Left renal cortex interstitium (tissue), 4 donors: ENCODE measurements at places on chromosomes 5 and 9.

- DNase-seq, result no peak
Measured at GRCh38 chr5:84017523-84018172, 297.0 kb upstream of the HAPLN1 start.

GRCh38 chr9:117315236-117315635 is 99.6 kb downstream of the ASTN2 start:
- no peak for DNase-seq

DNA sequence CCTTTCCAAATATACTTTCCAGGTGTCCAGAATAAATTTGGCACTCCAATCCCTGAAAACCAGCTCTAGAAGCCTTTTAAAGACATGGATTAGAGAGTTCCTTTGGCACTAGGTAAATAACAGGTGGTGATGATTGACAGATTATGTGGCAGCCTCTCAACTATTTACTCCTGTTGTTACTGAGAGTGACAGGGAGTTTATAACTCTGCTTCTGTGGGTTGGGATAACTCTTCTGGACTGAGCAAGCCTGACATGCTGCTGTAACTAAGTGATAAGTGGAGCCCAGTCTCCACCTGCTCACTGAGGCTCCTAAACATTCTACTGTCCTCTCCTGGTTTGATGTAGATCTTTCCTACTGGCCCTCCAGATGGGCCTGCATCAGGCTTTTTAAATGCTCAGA is 693.2 kb upstream of the FTMT start:
- DNase-seq, result no peak

DNA sequence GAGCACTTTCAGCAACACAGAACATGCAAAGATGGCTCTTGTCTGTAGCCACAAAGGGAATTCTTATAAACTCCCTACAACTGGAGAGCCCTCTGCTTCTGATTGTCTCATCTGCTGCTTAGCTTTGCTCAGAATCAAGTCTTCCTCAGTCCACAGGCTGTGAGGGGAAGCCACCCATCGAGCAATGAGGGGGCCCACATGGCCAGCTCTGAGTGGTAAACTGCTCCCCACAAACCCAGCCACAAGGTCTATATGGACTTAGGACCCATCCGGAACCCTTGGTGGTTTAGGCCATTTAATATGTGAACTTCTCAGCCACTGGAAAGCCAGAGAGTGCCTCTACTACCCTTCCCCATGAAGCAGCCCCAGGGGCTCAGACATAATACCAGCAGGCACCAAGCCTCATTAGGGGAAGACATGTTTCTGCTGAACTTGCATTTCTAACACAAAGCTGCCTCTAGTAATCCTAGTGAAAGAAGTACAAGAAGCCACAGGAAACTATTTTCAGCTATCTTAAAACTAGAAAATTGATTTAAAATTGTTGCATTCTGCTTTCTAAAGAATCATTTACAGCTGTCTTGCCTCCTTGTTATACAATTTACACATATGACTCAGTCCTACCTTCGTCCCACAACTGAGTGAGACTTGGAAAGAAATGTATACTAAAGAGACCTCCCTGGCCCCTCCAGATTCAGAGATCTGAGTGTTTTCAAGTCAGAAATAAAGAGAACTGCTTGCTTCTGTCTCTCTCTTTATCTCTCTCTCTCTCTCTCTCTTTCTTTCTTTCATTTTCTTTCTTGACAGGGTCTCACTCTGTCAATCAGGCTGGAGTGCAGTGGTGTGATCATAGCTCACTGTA is 90.2 kb downstream of the ESM1 start:
- no peak for DNase-seq

DNA sequence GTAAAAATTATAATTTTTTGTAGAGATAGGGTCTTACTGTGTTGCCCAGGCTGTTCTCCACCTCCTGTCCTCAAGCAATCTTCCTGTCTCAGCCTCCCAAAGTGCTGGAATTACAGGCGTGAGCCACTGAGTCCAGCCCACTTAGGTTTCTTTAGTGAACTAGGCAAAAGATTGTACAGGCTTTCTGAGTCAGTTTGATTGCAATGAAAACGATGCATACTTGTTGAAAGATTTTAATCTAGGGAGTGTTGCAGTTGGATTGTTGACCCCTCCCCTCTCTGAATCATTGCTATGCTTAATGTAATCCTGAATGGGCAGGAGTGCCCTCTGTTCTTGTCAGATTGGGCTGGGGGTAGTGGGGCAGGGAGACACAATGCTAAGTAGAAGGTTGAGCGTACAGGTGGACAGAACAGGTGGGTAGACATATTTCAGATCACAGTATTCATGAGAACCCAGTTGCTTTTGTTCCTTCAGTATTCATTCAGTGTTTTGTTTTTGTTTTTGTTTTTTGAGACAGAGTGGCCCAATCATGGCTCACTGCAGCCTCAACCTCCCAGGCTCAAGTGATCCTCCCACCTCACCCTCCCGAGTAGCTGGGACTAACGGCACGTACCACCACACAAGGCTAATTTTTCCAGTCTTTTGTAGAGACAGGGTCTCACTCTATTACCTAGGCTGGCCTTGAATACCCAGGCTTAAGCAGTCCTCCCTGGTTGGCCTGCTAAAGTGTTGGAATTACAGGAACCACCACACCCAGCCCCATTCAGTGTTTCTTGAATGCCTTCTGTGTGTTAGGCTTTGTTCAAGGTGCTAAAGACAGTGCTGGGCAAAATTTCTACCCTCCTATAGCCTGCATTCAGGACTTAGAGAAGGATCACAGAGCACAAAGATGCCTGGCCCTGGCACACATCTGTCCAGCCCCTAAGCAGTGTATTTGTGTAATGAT is 70.1 kb downstream of the KIAA1958 start:
- DNase-seq, result no peak

DNA sequence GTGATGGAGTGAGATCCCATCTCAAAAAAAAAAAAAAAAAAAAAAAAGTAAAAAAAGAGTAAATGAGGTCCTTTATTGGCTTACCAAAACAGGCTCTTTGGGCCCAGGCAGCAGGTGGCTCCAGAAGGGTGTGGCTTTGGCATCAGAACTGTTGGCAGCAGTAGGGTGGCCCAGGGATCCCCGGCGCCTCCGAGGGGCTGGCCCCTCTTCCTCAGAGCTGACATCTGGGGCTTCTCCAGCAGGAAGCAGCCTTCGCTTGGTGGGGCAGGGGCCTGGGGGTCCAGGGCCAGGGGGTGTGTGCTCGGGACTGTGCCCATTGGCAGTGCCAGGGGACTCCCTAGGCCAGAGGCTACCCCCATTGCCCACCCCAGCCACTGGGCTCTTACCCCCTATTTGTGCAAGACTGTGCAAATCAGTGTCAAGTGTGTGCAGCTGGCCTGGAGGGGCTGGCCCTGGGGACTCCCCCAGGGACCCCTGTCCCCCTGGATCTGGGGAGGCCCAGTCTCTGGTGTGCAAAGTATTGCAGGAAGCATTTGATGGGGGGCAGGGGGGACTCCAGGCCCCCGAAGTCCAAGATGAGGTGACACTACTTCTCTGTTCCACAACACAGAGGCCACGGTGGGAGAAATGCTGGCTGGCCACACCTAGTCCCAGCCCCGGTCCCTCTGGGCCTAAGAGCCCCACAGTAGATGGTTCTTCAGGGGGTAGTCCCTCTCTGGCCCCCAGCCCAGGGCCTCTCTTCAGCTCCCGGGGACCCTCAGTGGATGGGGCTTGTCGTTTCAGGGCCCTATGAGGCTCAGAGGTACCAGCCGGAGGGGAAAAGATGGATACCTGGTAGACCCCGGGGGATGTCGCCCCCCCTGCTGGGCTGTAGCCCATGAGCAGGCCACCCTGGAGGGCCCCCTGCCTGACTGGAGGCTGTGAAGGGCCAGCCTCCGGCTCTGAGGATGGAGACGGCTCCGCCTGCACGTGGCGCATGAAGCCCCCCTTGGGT is 4.7 kb upstream of the STOML2 start:
- DNase-seq, result no peak

DNA sequence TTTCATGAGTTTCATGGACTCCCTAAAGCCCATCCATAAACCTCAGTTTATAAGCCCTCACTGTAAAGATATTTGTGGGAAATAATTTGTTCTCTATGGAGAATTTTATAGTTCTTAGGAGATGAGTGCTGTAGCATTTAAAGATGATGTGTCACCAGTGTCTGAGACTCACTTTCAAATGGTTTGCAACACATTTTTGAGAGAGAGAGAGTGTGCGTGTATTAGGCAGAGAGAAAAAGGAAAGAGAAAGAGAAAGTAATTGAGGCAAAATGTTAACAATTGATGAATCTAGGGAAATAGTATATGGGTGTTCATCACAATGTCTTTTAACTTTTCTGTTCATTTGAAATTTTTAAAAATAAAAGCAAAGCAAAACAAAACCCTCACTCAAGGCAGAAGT is 479.0 kb downstream of the ZSWIM6 start:
- no peak for DNase-seq

GRCh38 chr9:132268725-132269352 is 85.9 kb downstream of the SETX start:
- peak; percentile 49 for DNase-seq

- no peak for DNase-seq
Measured at GRCh38 chr5:79285833-79286232, 49.9 kb downstream of the JMY start.

- DNase-seq, result no peak
Measured at GRCh38 chr9:87604886-87605588, 107.4 kb downstream of the DAPK1 start.

GRCh38 chr9:114289106-114289505 is 33.8 kb upstream of the ORM1 start:
- DNase-seq, result no peak

DNA sequence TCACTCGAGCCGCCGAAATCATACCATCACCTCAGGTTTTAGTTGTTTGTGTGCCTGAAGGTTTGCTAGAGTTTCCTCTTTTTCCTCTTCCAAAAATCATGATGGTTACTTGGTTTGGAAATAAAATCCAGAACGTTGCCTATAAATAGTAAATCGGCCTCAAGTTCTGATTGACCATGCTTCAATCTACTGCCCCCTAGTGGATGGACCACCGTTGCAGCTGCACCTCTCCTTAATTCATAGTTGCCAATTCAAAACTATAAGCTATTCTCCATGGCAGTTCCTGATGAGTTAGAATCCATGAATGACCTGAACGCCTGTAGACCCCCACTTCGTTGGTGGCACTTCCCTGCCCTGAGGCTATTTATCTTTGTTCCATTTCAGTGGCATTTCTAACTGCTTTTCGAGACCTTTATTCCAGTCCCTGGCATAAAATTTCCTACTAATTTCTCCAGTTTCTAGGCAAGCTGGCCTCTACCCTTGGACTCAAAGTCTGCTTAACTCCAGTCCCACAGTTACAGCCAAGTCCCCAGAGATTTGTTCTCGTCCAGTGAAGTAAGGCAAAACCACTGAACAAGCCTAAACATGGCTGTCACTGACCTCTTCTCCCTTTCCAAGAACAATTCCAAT is 422.6 kb downstream of the EFNA5 start:
- no peak for DNase-seq

DNA sequence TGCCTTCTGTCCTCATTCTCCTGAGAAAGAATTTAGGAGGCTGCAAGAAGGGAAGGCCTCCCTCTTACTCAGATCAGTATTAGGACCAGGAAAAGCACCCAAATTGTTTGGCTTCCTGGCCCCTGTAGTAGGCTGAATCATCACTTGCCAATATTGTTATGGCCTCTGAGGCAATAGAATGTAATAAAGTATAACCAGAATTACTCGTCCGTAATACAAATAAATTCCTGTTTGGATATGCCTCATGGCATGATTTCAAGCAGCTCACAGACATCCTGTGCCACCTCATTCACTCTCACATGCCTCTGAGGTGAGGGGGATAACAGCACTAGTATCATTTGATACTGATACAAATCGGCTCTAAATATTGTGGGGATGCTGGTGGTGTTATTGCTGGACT is 427.3 kb downstream of the ISL1 start:
- DNase-seq, result no peak

DNA sequence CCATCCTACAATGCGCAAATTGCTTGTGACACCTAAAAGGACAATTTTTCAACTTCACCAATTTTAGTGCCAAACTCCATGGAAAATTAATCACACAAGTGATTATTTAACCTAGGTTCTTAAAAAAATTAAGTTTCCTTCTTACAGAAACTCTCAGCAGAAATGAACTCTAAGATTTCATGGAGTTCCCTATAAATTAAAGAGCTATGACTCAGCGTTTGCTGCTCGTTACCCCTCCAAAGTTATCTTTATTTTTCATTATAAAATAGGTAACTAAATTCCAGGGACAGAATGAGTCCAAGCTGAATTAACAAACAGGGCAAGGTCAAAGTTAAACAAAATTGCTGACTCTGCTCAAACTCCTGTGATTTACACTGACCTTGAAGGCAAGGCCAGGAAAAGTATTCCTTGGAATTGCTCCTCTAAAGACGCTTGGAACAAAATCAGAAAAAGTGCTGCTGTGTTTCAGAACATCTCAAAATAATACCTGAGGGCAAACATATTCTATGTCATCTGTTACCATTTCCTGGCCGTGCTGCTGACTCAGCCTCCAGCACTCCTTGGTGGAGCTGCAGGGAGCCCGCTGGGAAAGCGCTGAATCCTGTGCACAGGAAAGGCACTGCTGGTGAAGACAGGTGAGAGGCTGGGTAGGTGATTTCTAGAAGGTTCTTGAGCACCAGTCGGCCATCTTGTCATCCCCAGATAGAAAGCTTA is 2.5 kb upstream of the CMBL start:
- DNase-seq, result no peak

GRCh38 chr5:39191216-39191615 is 28.1 kb downstream of the FYB1 start:
- no peak for DNase-seq

DNA sequence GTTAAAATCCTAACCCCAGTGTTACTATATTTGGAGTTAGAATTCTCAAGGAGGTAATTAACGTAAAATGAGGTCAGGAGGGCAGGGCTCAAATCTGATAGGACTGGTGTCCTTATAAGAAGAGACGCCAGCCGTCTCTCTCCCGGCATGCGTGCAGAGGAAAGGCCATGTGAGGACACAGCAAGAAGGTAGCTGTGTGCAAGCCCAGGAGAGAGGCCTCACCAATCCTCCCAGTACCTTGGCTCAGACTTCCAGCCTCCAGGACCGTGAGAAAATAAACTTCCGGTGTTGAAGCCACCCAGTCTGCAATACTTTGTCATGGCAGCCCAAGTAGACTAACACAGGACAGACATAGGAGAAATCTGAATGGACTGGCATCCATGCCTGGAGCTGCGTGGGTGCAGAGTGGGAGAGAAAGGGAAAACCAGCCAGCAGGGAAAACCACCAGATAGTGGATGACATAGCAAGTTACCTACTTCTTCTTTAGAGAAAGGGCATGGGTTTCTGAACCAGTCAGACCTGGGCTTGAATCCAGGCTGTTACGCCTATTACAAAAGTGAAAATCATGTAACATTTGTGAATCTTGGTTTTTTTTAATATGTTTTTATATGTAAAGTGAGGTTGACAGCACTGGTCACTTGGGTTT is 89.2 kb downstream of the FSTL4 start:
- DNase-seq, result no peak

- no peak for DNase-seq
Measured at GRCh38 chr9:14343261-14344031, 29.5 kb upstream of the NFIB start.
